Activated CD4-positive, alpha-beta T cell treated with anti-CD3 and anti-CD28 coated beads, Interleukin-2, Interleukin-6, amounts not matched to agents 100 ng/mL and 50 ng/mL, durations not matched to agents 16 hours and 8 hours (primary cell): ENCODE measurements at places on chromosomes 13 and 19.

DNA sequence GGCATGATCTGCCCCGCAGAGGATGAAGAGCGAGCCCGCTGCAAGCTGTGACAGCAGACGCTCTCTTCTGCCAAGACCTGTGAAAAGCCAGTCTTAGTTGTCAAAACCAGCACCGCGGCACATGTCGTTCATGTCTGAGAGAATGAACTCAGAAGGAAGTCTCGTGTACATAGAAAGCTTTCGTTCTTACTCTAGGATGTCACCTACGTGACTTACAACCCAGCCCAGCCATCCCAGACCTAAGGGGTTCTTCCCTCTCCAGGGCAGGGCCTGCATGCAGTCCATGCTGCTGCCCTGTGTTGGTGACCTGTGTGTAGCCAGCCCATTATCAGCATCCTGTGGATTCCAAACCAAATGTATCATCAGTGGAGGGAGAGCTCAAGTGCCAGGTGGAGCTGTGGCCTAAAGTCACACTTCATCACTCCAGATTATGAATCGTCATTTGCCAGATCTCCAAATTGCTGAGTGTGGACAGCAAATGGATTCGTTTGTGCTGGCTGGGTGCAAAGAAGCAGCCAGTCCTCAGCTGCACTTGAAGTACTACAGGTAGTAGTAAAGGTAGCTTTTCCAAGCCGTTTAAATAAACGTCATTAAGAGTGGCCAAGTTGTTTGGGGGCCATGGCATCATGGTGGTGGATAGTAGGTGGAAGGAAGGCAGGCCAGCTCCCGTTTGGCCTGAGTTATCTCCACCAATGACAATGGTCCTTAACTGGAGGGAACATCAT, 73.9 kb upstream of the GPR183 start:
- peak; percentile 89 for DNase-seq

DNA sequence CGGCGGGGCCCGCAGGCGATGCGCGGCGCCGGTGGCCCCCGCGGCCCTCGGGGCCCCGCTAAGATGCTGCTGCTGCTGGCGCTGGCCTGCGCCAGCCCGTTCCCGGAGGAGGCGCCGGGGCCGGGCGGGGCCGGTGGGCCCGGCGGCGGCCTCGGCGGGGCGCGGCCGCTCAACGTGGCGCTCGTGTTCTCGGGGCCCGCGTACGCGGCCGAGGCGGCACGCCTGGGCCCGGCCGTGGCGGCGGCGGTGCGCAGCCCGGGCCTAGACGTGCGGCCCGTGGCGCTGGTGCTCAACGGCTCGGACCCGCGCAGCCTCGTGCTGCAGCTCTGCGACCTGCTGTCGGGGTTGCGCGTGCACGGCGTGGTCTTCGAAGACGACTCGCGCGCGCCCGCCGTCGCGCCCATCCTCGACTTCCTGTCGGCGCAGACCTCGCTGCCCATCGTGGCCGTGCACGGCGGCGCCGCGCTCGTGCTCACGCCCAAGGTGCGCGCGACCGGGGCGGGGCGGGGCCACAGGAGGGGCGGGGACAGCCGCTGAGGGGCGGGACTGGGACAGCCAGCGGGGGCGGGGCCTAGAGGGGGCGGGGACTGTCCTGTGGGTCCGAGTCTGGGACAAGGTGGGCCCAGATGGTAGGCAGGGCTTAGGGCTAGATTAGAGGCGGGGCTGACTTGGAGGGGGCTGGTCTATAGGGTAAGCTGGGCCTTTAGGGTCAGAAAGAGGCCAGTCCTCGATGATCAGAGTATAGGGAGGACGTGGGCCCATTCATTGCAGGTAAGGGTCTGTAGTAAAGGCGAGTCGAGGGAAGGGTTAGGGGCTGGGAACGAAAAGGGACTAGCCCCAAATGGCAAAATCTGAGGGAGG, 5.1 kb downstream of the GRIN2D start:
- peak; percentile 92 for DNase-seq

DNA sequence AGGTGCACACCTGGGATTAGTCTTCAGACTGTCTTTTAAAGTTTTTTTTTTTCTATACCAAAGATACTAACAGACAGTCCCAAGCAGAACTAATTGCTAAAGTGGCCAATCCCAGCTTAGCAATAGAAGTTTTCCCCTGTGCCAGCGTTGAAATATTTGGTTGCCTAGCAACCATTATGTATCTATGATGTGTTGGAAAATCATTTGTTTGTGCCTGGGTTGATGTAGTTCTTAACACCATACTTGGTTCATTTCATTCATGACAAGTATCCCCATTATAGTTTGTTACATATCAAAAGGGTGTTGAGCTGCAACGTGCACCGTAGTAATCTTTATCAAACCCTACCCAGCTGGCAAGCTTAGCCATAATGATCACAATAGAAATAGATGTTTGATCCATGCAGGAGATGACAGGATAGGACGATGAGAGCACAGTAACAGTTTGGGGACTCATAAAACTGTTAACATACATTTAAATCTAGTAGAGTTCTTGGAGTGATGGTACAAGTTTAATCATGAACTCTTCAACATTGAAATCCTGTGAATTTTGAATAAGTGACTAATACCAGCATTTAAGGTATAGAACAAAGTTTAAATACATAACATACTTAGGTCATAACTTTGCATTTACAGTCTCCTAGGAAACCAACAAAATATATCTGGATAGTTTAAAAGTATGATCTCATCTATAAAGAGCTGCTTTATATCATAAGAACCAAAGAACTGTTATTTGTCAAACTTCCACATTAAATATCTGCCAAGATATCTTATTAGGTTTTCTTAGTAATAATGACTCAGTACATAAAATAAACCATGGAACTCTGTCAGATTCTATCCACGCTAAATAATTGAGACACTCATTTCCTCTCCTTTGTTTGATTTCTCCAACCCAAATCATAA, 73.4 kb downstream of the MBNL2 start:
- no peak for DNase-seq

DNA sequence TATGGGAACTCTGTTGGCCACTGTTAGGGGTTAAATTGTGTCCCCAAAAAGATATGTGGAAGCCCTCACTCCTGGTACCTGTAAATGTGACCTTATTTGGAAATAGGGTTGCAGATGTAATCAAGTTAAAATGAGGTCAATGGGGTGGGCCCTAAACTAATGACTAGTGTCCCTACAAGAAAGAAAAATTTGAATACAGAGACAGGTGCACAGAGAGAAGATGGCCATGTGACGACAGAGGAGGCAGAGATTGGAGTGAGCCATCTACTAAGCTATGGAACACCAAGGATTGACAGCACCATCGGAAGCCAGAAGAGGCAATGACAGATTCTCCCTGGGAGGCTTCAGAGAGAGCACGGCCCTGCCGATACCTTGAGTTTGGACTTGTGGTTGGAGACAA, 16.5 kb downstream of the POU2F2 start:
- DNase-seq, result no peak

- no peak for DNase-seq
Measured at GRCh38 chr19:4372165-4373012, 28.0 kb downstream of the SH3GL1 start.

- DNase-seq, result no peak
Measured at GRCh38 chr19:27753622-27754021, 1459.3 kb downstream of the UQCRFS1 start.

DNA sequence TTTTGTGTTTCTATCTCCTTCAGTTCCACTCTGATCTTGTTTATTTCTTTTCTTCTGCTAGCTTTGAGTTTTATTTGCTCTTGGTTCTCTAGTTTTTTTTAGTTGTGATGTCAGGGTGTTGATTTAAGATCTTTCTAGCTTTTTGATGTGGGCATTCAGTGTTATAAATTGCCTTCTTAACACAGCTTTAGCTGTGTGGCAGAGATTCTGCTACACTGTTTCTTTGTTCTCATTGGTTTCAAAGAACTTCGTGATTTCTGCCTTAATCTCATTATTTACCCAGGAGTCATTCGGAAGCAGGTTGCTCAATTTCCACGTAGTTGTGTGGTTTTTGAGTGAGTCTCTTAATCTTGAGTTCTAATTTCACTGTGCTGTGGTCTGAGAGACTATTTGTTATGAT, 251.7 kb upstream of the HTR2A start:
- no peak for DNase-seq

DNA sequence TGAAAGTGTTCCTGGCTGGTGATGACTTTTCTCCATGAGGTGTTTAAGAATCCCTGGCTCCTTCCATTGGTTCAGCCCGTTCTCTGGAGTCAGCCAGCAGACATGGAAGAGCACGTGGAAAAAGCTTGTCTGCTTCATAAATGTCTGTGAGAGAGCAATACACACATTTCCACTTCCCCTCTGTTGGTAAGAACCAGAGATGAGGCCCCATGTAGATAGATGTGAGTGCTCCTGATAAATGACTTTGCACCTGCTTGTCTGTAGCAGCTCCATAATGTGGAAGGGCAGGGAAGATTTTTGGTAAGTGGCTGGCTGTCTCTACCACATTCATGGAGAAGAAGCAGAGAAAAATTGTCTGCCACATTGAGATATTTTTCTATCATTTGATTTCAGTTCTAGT, 325.8 kb downstream of the LMO7 start:
- no peak for DNase-seq

GRCh38 chr13:105159841-105160240, 1375.6 kb downstream of the EFNB2 start:
- DNase-seq, result no peak

DNA sequence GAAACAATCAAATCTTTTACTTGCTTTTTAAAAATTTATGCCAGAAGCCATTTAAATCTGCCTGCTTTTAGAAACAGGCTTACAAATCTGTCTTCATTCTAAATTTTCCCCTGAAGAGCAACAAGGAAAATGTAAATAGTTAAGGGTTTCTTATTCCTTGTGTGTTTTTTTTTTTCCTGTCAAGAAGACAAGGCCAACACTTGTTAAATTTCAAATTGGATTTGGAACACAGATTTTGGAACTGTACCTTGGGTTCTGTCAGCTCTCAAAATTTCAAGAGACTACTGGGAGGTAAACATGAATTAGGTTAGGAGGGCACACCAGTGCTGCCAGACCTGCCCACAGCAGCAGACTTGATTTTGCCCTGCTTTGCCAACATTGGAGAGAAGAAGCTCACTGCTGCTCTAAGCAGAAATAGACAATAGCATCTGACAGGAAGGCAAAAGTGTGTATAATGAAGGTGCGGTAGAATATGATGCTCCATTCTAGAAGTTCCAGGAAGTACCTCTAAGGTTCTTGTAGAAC, 121.7 kb downstream of the NHLRC3 start:
- DNase-seq, result no peak

- DNase-seq, result no peak
Measured at GRCh38 chr13:74128156-74128767, 5.9 kb downstream of the KLF12 start.

DNA sequence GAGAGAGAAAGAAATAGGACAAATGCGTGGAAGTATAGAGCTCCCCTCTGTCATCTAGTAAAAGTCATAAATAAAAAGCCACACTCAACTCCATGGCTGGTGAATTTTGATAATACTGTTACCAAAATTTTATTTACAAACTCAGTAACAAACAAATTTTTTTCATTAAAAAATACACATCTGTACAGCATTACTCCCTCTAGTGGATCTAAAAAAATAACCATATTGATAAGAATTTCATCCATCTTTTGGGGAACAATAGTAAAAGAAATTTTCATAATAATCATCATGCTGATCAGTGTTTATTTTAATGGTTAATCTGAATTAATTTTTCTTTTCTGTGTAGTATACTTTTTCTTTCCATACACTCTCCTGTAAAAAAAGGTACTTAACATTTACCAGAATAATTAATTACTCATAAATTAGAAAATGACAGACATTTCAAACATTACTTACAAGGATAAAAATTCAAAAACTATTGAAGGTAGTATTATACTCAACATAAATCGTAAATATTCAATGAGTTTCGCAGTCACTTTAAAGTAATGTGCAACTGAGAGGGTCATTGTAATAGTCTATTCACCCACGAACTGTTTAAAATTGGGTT, 173.5 kb upstream of the LSM14A start:
- DNase-seq, result no peak

- DNase-seq, result peak; percentile 7
Measured at GRCh38 chr13:71867131-71867814, at the start of gene DACH1. Gene DACH1, minus strand, starts transcription at chr13:71867204.

- no peak for DNase-seq
Measured at GRCh38 chr19:16637535-16637934, 9.5 kb upstream of the MED26 start.
